Erythroblast (primary cell): ENCODE measurements at places on chromosomes 11 and 22.
A peak's percentile ranks its signal among the peaks of the same experiment; 100 is the strongest.

GRCh38 chr11:96465512-96465911 is 75.7 kb downstream of the JRKL start:
- DNase-seq: no peak

GRCh38 chr22:49420651-49421050 is 407.0 kb downstream of the BRD1 start:
- DNase-seq: no peak

GRCh38 chr22:40410731-40411505 is 40.5 kb downstream of the SGSM3 start:
- DNase-seq: no peak

GRCh38 chr22:44422746-44423380 is 75.2 kb downstream of the RTL6 start:
- DNase-seq: no peak

DNA sequence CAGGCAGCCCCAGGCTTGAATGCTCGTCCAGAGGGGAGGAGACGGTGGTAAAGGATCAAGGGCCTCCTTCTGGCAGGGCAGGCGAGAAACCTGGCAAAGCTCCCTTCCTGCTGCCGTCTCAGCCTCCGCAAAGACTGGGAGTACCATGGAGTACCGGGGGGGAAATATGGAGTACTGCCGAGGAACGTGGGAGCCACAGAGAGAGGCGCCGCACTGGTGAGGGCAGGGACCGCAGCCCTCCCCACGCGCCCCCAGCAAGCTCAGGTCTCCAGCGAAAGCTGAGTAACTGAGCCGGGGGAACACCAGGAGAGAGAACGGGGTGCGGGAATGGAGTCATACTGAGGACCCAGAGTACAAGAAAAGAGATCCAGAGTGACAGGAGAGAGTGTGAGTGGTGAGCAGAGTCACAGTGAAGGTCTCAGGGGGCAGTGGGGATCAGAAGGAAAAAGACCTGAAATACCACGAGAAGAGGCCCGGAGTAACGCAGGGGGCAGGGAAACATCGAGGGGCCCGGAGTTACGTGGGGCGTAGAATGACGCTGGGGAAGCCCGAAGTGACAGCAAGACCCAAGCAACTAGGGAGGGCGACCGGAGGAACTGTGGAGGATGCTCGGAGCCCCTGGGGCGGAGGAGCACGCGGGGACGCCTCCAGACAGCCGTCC is 740 bp downstream of the EML3 start:
- DNase-seq: peak; percentile 74

DNA sequence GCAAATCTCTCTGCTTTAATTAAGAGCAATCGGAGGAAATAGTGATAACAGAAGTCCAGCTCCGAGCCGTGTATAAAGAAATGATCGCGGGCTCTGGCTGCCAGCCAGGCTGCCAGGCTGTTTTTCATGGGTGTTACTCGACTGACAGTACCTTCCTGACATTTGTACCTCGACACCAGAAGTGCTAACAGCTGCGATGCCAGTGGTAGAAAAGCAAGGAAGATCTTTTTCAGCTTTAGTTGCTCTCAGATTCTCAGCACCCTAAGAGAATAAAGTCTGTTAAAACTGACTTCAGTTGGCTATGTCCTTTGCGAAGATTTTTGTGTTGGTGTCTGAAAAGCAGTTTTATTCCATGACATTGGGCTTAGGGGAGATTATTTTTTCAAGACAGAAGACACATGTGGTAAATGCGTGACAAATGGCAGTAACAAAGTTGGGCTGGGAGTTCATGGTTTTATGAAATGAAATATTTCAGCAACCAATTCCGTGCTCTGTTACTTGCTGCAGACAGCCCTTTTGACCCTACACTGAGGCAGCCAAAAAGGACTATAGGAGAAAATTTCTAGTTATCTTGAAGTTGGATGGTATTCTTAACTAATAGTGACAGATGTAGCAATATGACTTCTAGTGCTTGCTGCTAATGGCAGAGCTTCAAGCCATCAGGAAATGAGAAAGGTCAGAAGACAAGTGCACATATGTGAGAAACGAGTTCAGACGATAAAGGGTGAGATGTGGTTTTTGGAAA is 296.2 kb downstream of the CNTN5 start:
- no peak for DNase-seq

DNA sequence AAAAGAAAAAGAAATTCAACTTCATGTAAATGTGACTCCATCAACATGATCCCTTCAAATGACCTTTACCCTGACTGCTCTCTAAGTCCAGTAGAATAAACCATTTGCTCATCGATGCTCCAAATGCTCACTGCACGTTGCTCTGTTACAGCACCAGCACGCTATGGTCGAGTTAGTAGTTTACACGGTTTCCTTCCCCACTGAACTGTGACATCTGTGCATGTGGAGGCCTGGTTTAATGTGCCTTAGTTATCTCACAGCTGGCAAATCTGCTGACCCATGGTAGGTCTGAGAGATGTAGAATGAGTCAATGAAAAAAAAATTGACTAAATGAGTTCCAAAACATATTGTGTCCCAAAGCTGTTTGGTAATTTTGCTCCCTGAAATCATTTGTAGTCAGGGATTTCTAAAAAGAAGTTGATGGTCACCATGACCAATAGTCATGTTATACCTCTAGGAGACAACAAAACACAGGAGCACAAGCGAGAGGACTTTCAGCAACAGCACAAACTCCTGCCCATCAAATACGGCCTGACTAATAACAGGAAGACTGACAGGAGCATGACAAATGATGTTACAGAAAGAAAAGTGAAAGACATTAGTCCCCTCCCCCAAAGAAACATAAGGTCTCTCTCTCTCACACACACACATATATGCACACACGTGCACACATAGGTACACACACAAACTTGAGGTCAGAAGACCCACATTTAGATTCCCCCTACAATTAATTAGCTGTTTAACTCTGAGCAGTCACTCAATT is 624.5 kb downstream of the OPCML start:
- DNase-seq: no peak

DNA sequence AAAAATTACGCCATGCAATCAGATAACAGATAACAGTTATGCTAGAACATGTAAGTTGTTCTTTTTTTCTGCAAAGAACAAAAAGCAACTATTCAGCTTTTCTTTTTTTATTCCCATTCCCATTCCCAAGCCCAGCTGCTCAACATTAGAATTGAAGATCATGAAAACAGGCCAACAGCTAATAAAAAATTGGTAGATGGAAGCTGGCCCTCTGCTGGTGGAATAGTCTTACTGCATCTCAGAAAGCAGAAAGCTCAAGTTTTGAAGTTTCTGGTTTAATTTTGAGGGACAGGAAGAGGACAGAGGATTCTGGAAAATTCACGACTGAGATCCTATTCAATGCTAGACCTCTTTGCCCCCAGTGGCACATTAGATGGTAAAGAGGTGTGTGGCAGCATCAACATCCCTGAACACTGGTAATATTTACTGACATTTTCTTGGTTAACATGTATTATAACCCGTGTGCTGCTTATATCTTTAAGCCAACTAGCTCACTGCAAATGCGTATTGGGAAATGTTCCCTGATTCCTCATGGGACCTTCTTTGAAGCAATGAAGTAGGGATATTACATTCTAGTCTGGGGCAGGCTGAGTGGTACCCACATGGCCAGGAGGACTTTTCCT is 591.2 kb downstream of the OPCML start:
- DNase-seq: peak; percentile 33

- DNase-seq: no peak
Observed at GRCh38 chr11:60282286-60282685, 1.8 kb downstream of the MS4A4A start.

- DNase-seq: no peak
Observed at GRCh38 chr11:14722496-14722895, 78.9 kb downstream of the PDE3B start.

DNA sequence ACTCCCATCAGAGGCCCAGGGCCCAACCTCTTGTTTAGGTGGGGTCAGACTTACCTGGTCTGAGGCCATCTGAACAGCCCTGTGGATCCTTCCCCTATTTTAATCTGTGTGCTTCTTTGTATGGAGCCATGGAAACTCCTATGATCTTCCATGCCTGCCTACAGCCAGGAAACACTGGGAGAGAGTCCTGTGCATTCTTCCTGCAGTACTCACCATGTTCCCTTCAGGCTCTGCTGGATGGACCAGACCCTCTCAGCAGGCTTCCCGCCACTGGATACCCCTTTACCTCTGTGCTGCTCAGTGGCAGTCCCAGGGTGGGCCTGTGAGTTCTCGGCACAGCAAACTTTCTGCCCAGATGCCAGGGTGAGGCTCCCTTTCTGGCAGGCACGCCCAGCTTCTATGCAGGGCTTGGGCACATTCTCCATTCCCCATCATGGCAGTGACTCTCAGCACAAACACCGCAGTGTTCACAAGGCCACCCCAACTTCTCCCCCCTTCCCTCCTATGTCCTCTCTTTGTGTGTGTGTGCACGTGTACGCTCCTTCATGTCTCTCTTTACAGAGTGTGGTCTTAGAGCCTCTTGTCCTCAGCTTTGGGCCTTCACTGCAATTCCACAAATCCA is 34.8 kb downstream of the NEU3 start:
- no peak for DNase-seq

- DNase-seq: no peak
Observed at GRCh38 chr11:1034001-1034400, 2.5 kb downstream of the MUC6 start.

GRCh38 chr11:33868647-33869461 is 23.0 kb downstream of the LMO2 start:
- DNase-seq: peak; percentile 46

GRCh38 chr22:23913306-23913660 is 19.1 kb downstream of the MIF start:
- no peak for DNase-seq

GRCh38 chr22:37951305-37951704 is 2.1 kb downstream of the C22orf23 start:
- DNase-seq: no peak

DNA sequence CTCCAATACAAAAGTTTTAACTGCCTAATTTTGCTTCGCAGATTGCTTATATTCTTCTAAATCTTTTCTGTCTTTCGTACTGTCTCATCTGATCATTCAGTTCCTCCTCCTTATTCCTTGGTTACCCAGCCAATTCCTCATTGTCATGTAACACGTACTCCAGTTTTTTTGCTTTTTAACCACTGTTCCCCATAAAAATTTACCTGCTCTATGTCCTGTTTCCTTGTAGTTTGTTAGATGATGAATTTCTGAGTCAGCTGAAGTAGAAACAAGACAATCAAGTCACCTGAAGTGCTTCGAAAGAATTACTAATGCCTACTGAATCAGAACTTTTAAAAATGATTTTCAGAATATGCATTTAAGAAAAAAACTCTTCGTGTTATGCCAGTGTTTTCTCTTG is 150.6 kb downstream of the CNTN5 start:
- DNase-seq: no peak

- DNase-seq: no peak
Observed at GRCh38 chr11:20013346-20014066, 146.8 kb downstream of the DBX1 start.

GRCh38 chr11:60310407-60310998 is 16.6 kb upstream of the MS4A6E start:
- DNase-seq: no peak

GRCh38 chr11:35058669-35059434 is 80.1 kb upstream of the CD44 start:
- DNase-seq: no peak

- peak; percentile 28 for DNase-seq
Observed at GRCh38 chr22:24331468-24332440, 61.1 kb downstream of the SPECC1L start.

DNA sequence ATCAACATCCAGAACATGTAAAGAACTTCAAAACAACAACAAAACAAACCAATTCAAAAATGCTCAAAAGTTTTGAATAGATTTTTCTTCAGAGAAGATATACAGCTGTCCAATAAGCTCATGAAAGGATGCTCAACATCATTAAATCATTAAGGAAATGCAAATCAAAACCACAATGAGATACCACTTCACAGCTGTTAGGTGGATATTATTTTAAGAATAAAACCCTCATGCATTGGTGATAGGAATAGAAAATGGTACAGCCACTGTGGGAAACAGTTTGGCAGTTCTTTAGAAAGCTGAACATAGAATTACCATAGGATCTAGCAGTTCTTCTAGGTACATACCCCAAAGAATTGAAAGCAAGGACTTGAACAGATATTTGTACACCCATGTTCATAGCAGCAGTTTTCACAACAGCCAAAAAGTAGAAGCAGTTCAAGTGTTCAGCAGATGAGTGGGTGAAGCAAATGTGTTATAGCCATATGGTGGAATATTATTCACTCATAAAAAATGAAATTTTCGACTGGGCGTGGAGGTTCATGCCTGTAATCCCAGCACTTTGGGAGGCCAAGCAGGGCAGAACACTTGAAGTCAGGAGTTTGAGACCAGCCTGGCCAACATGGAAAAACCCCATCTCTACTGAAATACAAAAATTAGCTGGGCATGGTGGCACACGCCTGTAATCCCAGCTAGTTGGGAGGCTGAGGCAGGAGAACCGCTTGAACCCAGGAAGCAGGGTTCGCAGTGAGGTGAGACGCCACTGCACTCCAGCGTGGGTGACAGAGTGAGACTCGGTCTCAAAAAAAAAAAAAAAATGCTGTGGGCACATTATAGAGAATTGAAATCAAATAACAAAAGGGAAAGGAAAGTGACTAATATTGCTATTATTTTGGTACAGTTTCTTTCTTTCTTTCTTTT is 42.9 kb downstream of the CBL start:
- DNase-seq: no peak

DNA sequence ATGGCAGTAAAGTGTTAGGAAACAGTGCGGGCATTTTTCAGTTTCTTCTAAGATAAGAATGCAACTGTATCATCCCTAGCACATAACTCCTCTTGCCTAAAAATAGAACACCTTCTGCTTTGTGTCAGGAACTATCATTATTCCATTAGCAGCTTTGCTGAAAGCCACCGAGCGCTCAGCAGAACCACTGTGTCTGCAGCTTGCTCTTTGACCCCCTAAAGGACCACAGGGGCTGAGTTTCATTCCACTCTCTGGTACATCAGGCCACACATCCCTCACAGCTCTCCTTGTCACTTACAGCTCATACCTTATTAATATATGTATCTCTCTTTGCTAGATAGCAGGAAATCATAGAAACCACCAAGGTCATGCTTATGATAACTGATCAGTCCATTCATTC is 360.2 kb downstream of the KCNA4 start:
- DNase-seq: no peak

- DNase-seq: no peak
Observed at GRCh38 chr11:73632996-73633395, 13.4 kb upstream of the PLEKHB1 start.

DNA sequence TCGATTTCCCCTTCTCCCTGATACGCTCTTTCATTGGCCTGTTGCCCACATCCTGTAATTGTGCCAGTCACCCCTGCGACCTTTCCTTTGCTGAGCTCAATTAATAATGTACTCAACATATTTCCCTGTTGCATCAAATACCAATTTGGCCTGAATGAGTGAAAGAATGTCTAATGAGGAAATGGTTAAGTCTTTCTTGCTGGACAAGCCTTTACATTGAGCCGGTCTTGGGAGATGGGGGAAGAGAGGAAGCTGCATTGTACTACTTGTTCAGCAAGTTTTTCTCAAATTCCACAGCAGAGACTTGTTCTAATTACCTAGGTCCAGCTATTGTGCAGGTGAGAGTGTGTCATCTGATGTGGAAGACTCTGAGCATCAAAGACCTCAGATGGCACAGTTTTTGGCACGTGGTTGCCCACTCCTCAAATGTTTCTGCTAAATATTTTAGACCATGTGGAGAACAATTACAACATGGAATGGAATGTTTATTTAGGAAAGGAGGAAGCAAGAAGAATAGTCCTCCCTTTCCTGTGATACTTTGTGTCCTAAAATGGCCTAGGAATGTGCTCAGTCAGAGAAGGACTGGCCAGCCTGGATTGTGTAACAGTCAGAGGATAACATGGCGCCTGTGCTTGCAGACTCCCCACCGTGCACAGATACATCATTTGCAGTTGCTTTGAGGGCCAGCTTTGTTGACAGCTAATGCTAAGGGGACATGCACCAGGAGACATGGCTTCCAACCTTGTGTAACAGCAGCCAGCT is 129.5 kb upstream of the E2F8 start:
- DNase-seq: no peak
